Suppressor macrophage treated with lipopolysaccharide for 1 hour (primary cell): ENCODE measurements at places on chromosomes 3 and 15.

DNA sequence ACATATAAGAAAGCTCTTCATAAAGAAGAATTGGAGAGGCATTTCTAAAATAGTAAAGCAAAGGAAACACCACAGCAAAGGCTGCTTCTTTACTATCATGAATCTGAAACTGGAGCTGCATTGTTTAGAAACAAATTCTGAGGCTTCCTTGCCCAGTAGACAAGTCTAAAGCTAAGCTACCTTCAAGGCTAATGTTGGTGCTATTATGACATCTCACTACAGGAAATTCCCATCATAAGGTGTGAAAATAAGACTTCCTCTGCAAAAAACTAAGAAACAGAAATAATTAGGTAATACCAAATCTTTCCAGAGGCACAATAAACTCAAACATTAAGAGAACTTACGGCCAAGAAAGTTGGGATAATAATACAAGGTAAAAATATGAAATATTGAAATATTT, 89.9 kb upstream of the P3H2 start:
- no peak for DNase-seq

DNA sequence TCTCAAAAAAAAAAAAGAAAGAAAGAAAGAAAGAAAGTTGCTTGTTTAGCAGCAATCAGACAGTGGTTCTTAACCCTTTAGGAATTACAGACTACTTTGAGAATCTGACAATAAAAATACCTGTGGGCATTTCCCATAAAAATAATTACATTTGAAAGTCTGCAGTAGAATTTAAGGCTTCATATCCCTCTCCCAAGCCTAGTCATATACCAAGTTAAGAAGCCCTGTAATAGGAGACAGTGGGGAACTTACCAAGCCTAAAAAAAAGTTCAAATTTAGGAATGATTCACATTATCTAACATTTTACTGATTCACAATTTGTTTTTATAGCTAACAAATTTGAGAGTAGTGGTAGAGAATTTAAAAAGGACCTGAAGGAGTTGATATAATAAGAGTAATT, 47.5 kb downstream of the LRRFIP2 start:
- DNase-seq: no peak

GRCh38 chr15:57505056-57505715, 86.5 kb upstream of the MYZAP start:
- DNase-seq: no peak

GRCh38 chr3:153287017-153287416, 125.0 kb downstream of the RAP2B start:
- DNase-seq: no peak

DNA sequence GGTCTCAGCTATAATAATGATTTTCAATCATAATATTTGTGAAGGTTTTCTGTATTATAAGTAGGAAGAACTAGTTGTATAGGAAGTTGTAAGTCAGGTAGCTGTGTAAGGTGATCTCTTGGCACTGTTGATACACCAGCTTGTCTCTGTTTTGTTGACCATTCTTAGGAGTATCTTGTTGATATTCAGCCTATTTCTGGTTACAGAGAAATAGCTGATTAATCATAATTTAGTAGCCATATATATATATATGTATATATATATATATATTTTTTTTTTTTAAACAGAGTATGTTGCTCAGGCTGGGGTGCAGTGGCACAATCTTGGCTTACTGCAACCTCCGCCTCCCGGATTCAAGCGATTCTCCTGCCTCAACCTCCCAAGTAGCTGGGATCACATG, 20.2 kb downstream of the AKAP13 start:
- no peak for DNase-seq

- no peak for DNase-seq
Measured at GRCh38 chr3:43019826-43020225, 40.7 kb downstream of the GASK1A start.

DNA sequence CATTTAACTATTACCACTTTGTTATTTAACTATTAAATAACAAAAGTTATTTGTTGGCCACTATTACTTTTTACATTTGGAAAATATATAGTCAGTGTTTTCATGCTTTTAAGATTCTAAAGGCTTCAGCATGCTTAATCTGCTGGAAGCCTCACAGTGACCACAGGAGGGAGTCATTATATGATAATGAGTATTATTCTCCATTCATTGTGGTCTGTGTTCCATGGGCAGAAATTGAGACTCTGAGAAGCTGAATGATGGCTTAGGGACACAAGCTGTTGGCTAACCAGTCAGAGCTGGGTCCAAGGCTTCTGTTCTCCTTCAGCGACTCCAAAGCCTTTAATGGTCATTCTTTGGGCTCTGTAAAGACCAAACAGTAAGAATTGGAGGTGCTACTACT, 64.7 kb downstream of the BFSP2 start:
- DNase-seq: peak; percentile 33

DNA sequence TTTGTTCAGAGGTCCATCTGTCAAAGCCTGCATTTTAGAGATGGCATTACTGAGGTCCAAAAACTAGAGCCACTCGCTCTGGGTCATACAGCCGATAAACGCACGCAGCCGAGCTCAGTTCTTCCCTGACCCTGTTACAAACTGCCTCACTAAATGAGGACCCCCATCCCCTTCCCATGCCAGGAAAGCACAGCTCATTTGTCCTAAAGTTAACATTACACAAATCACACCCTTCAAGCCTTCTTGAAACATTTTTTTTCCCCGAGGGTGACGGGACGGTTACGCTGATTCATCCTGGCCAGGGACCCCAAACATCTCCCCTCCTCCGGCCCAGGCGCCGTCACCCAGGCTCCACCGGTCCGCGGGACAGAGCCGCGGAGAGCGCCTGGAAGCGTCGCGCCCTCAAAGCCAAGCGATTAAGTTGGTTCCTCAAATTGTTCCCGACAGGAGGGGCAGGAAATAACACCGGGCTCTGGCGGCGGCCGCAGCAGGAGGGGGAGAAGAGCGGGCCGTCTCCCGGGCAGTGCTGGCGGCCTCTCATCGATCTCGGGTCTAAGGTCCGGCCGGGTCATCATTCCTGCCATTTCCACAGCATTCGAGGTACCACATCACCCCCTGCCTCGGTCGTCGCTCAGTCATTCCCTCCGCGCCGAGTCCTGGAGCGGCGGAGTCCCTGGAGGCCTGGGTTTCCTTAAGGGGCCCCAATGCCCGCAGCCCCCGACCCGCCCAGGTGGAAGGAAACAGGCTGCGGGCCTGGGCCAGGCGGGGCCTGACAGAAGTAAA, 619 bp upstream of the CMTM8 start:
- peak; percentile 57 for DNase-seq

DNA sequence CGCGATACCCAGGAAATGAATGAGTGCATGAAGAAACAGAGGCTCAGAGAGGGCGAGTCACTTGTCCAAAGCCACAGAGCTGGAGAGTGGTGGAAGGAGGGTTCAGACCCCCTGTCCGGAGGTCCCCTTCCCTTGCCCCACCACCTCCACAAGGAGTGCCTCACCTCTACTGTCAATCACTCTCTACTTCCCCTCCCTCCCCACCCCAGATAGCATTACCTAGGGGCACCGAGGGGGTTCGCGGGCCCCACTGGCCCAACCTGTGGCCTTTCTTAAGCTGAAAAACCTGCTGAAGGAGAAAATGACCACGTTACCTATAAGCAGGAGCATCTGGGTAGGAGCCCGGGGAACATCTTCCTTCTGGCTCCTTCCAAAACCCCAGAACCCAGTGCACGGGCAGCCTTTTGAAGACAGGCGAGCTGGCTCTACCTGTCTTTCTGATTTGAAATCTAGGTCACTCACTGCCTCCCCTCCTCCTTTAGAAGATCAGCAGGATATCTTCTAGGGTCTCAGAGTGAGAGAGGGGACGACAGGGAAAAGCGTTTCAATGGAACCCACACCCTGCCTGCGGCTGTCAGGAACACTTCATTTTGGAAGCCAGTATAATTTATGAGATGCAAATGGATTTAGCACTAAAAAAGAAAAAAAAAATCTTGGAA, 89.9 kb upstream of the MEF2A start:
- DNase-seq: no peak

GRCh38 chr15:92100751-92101150, 247.2 kb downstream of the SLCO3A1 start:
- no peak for DNase-seq

- no peak for DNase-seq
Measured at GRCh38 chr3:116127464-116127863, 317.8 kb downstream of the LSAMP start.

GRCh38 chr3:89113893-89114840, 6.7 kb downstream of the EPHA3 start:
- peak; percentile 16 for DNase-seq

GRCh38 chr3:160885791-160886286, 129.8 kb downstream of the PPM1L start:
- DNase-seq: no peak

GRCh38 chr3:56094170-56094569, 374.1 kb downstream of the ERC2 start:
- no peak for DNase-seq

GRCh38 chr3:185760550-185760949, 64.3 kb downstream of the IGF2BP2 start:
- DNase-seq: no peak
